Heart left ventricle (tissue), 16 donors: ENCODE measurements at places on chromosomes 4 and X. TPM values are rescaled to one million over a fixed set of nuclear protein-coding genes. Genes with fewer than 3 reads are reported as not detected.

DNA sequence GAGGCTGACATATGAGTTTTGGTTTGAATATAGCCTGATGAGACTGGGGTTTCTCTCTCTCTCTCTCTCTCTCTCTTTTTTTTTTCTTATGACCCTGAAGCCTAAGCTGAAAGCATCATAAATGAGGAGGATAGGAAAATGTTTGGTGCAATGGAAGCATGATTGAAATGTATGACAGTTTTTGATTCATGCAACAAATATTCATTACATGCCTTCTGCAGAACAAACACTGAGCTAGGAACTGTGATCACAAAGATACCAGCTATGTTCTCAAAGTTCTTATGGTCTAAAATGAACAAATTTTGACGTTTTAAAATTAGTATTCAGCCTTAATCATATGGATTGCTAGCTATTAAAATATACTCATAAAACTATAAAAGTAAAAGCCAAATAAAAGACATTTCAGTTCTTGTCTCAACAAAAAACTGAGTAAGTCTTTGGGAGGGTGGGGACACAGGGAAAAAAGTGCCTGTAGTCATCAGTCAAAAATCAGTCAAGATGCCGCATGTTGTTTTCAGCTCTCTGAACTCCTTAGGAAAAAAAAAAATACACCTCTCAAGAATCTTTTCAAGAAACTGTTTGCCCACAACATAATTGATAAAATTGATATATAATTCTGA lies 57.2 kb downstream of the NKX6-1 start:
- no peak for DNase-seq

DNA sequence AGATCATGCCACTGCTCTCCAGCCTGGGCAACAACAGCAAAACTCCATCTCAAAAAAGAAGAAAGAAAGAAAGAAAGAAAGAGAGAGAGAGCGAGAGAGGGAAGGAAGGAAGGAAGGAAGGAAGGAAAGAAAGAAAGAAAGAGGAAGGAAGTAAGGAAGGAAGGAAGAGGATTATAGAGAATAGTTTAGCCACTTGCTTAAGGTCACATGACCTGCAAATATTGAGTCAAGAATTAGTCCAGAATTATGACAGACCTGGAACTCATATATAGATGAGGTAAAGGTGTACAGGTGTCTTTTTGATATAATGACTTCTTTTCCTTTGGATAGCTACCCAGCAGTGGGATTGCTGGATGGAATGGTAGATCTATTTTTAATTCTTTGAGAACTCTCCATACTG lies 25.6 kb upstream of the ANTXR2 start:
- DNase-seq = no peak

DNA sequence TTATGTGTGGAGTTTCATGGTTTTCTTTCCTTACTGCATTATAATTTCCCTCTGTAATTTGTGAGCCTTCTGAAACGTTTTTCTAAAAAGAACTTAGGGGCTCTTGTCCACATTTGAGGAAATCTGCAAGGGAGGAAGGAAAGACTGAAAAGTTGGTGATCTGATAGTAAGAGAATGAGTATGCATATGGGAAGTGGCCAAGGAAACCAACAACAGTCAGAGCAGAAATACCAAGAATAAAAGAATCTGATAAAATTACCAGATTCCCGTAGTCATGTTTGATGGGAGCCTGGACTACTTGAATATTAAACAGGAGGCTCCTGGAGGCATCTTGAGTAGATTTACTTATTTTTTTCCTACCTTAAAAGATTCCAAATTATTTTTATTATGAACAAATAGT lies 50.1 kb downstream of the MEPE start:
- no peak for DNase-seq

PRDM5 gene
- total RNA-seq = 17.1 TPM

CACNA1F gene
- not detected for total RNA-seq

- DNase-seq = no peak
Observed at GRCh38 chrX:46918434-46918833, 6.2 kb downstream of the JADE3 start.

CTAG1B gene
- total RNA-seq = not detected
